Breast epithelium (tissue), 4 donors: ENCODE measurements at places on chromosomes 4 and X.

- DNase-seq = no peak
Measured at GRCh38 chr4:152586668-152587067, 50.8 kb upstream of the FBXW7 start.

DNA sequence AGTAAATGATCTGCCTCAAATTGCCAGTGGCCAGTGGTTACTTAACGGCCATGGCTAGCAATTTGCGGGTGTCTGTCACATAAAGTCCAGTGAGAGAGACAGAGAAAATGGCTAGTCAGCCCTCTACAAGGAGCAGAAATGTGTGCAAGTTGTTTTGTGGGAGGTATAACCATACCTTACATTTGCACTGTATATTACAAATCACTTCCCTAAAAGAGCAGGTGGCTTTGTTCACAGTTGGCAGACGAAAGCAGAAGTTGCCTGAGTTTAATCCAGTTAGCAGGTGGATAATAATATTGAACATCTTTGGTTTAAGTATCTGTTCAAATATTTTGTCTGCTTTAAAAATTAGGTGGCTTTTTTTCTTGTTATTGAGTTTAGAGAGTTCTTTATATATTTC lies 15.6 kb downstream of the SRPX start:
- DNase-seq = no peak

DNA sequence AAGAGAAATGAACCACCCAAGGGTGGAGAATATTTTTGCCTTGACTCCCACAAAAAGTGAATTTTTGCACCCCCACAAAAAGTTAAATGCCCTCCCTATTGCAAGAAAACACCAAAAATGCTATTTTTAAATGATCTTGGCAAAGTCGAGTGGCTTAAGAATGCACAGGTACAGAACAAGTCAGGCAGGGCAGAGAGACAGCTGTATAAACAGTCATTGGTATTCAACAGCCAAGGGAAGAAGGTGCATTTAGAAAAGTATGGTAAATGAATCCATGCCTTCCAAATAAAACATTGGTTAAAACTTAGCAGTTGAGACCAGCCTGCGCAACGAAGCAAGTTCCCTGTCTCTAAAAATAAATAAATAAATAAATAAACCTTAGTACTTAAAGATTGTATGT lies 169.3 kb downstream of the CHIC2 start:
- no peak for DNase-seq

DNA sequence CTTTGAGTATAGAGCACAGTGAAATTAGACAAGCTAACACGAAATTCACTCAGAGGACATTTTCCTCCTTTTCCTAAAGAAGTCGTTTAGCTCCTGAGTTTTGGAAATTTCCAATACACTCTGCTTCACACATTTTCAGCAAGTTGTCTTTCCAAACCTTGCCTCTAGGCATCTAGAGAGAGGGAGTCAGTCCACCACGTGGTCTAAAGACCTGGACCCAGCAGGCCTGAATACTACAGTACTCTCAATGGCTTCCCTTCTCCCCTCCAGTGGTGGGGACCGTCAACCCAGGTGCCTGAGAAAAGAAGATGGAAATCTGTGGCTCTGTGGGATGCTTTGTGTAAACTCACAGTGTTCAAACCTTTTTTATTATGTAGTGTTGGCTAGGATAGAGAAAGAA lies 13.9 kb upstream of the SCML2 start:
- no peak for DNase-seq

DNA sequence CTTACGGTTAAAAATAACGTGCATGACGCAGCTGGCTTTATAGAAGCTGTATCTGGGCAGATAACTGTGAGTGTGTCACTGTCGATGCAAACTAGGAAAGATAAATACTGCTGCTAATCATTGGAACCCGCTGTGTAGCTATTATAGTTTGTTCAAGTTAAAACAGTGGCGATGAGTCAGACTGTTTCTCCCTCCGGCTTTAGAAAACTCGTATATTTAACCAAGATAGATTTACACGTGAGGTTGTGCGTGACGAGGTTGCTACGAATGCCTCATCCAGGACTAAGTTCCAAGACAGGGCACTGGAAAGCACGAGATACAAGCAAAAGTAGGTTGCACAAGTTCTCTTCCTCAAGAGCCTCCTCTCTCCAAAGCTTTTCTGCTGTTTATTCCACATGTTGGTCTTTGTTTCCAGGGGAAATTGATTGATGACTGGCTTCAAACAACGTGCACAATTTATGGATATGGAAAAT lies 270.7 kb downstream of the FBXW7 start:
- no peak for DNase-seq

DNA sequence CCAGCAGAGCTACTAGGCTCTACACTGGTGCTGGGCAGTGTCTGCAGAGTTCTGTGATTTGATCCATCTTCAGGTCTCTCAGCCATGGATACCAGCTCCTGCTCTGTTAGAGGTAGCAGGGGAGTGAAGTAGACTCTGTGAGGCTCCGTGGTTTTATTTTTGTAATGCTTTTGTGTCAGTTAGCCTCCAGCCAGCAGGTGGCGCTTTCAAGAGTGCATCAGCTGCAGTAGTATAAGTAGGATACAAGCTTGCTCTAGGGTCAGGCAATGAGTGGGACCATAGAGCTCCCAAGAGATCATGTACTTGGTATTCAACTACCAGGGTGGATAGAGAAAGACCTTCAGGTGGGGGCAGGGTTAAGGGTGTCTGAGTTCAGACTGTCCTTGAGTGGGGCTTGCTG lies 362.5 kb upstream of the TRAM1L1 start:
- DNase-seq = no peak

DNA sequence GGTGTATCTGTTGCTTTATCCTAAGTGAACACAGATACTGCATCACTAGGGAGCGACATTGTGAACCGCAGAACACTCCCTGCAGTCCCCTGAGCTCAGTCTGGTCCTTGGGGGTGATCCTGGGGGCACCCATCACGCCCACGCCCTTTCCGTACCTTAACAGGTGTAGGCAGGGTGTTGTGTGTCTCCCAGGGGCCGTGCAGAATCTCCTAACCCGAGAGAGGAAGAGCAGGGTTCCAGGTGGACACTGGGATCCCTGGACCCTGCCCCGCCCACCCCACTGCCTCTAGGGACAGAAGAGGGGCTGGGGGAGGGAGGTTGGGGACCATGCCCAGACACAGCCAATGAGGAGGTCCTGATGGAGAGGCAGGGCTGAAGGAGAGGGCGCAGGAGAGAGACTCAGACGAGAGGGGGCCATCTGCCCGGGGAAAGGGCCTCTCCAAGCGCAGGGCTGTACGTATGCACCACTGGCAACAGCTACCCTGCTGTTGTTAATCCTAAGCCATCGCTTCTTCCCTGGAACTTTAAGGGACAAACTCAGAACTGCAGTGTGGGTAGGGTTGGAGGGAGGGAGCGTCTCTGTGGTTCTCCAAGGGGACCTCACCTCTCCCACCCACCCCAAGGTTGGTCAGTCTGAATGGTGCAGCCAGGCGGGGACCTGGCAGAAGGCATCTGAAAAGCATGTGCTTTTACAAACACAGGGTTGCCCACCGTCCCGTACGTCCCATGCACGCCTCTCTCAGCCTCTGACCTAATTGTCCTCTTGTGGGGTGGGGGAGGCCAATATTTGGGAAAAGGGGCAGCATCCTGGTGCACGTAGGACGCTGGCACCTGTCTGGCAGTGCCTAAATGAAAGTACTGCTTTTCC lies 2.5 kb downstream of the P2RY8 start:
- DNase-seq = no peak

DNA sequence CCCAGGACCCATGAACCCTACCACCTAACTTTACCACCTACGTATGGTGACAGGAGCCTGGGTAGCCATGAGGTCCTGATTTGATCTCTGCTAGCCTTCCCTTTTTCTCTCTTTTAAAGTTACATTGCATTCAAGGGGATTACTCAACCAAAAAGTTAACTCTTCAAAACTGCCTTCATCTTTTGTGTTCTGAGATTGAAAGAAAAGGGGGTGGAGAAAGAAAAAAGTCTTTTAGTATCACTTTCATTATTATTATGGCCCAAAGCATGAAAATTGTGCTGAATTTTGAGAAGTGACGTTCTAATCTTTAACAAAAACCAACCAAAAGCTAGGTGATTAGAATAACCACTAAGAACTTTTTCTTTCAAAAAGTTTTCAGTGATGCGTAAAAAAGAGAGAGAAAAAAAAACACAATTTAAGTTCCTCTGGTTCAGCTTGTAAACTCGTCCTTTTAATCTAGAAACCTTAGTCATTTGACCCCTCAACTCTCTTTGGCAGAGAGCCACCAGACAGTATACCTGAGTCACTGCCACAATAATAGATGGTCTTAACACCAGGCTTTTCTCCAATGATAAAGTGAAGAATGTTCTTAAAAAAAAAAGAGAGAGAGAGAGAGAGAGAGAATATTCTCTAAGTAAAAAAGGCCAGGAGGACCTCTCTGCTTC lies 347.4 kb upstream of the FGF13 start:
- DNase-seq = no peak

- peak; percentile 92 for DNase-seq
Measured at GRCh38 chrX:47650164-47651042, at the start of gene ELK1. Gene ELK1, minus strand, starts transcription at chrX:47650563. Its CDS starts 9,122 bp downstream, at chrX:47641441.

- no peak for DNase-seq
Measured at GRCh38 chr4:27006646-27007045, 146.0 kb downstream of the STIM2 start.

DNA sequence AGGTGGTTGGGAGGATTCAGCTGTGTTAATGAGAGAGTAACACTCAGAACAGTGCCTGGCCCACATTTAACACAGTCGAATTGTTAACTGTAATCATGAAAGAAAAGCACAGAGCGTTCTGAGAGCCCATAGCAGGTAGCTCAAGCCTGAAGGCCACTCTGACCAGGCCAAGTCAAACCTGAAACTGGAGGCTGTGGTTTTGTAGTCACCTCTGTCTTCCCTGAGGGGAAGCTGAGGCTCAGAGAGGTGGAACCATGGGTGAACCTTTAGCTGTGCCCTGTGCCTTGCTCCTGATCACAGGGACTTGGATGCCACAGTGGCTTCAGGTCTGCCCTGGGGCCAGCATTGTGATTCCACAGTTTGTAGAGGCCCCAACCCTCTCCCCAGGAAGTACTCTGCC lies 16.6 kb upstream of the UBA1 start:
- no peak for DNase-seq

GRCh38 chr4:98540803-98541202 lies 117.6 kb downstream of the TSPAN5 start:
- no peak for DNase-seq
